ENCODE measurements at places on chromosomes 2 and 18.

GRCh38 chr2:216920143-216920876 is 60.4 kb upstream of the TNP1 start:
- no peak for DNase-seq

- no peak for DNase-seq
These were observed 195.1 kb downstream of the RDH14 start for GRCh38 chr2:18365342-18365741.

- peak; percentile 64 for DNase-seq
These were observed 67.0 kb downstream of the CHRNA1 start for GRCh38 chr2:174697255-174697654.

DNA sequence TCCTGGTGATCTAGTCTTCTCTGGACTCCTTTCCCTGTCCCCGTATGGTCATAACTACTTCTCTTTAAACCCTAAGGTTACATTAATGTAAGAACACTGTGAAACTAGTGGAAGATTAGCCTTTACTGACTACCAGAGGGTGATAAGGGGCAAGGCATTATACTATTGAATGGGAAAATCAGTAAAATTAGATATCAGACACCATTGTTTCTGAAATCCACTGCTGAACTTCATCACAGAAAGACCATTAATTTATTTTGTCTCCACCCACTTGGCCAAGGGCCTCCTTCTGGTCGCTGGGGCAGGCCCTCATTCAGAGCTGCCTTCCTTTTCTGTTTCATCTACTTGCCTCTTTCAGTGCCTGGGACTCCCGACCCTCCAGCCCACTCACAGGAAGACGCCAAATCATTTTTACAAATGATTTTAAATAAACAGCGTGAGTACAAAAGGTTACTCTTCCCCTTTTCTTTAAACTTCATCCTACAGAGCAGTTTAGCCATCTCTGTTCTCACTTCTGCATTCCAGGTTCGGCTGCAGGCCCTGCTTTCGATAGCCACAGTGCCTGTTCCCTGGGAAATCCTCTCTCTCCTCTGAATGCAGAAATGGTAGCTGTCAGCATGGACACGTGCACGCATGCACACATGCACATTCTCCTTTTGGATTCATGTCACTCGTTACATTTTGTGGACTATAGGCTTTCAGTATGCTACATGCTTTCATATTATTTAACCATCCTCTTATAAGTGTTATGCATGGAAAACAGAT is 70.3 kb upstream of the DOCK10 start:
- no peak for DNase-seq

DNA sequence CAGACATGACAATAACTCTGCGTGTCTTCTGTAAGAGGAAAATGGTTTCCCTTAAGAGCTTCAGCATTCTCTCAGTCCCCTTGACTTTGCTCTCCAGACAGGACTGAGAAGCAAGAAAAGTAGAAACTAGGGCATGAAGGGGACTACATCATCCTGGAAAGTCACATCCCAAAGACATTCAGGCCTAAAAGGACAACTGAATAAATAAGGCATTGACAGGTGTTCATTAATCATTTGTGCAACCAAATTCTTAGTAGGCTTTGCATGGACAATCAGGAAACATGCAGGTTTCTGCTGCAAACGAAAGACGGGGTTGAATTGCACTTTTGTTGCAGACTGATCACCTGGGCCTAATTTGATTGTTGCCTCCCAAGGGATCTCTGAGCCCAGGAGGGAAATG is 1.2 kb upstream of the SGPP2 start:
- DNase-seq: no peak

GRCh38 chr18:9638886-9639285 is 24.5 kb upstream of the PPP4R1 start:
- no peak for DNase-seq

- no peak for DNase-seq
These were observed 135.8 kb upstream of the FN1 start for GRCh38 chr2:215571689-215572088.

DNA sequence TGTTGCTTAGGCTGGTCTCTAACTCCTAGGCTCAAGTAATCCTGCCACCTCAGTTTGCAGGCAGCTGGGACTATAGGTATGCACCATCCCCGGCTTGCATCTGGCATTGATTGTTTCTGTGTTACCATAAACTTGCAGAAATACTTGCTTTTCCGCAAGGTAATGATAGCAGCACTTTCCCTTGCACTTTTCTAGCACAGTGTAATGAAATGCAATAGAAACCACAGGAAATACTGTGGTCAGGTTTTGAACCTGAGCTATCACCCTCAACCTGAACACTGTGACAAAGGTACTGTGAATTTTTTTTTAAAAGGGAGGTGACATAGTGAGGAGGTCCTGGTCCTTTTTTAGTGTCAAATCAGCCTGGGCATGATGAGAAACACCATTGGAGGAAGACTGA is 38.3 kb downstream of the DHRS9 start:
- DNase-seq: no peak

- no peak for DNase-seq
These were observed 9.3 kb downstream of the CHCHD5 start for GRCh38 chr2:112593736-112594135.

- DNase-seq: peak; percentile 39
These were observed 85.8 kb downstream of the PLCL1 start for GRCh38 chr2:197890168-197890567.

DNA sequence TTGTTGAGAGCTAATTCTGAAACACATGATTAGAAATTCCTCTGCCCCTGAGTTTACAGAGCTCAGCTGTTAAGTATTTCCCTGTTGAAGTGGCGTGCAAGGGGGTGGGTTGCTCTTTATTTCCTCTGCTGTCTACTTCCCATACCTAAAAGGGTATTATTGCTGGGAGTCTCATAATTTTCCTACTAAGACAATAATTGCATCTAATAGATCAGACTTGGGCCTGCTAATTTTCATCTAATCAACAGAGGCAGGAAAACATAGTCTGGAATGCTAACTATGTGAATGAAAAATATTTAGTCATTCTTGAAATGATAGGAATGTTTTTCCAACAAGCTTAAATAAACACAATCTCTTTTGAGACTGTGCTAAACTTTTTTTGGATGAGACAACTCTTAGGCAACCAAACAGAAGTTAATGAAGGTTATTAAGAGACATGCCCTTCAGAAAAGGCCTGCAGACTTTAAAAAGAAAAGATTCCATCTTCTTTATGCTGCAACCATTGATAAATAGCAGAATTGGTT is 111.4 kb downstream of the FEZ2 start:
- DNase-seq: peak; percentile 23

DNA sequence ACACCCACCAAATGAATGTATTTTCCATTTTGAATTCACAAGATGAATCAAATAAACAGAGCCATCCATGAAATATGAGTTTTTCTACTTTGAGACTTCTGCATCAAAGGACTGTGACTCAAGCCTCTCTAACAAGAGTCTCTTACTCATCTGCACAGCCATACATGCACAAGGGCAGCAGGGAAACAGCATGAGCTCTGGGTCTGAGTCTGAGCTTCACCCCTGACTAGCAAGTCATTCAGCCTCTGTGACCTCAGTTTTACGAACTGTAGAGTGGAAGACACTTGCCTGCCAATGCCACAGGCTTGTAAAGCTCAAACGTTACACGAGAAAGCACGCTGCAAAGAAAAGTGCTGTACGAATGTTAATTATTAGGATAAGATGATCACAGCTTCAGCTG is 42.9 kb downstream of the MREG start:
- no peak for DNase-seq

GRCh38 chr2:157601807-157602206 is 26.9 kb downstream of the ACVR1C start:
- DNase-seq: no peak

DNA sequence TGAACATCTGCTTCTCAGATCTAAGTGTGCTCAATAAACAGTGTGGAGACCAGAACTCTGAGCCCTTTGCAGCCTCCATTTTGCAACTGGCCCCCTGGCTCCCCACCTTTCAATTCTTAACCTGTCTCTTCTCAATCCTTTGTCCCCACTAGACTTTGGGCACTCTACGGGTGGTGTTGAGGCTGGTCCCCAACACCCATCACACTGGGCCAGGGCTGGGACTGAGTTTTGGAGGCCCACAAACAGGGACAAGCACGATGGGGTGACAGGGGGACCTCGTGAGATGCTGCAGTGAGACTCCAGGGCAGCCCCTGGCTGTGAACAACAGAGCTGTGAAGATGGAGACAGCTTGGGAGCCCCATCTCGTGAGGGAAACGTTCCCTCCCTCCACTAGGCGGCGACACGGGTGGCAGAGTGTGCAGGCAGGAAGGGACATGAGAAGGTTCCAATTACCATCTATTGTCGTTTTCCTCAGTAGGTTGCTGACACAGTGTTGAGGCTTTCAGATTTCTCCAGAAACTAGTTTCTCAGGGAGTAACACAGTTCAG is 1.2 kb downstream of the ANKMY1 start:
- peak; percentile 40 for DNase-seq

GRCh38 chr2:181131584-181131983 is 151.2 kb downstream of the UBE2E3 start:
- no peak for DNase-seq

GRCh38 chr2:146721486-146721885 is 1123.3 kb upstream of the ACVR2A start:
- no peak for DNase-seq

GRCh38 chr2:219396863-219397457 is 9.2 kb upstream of the DNPEP start:
- no peak for DNase-seq

GRCh38 chr18:48100165-48100575 is 169.7 kb upstream of the SMAD2 start:
- DNase-seq: peak; percentile 22

GRCh38 chr2:172084395-172084644 is 987 bp upstream of the DLX1 start:
- no peak for DNase-seq

DNA sequence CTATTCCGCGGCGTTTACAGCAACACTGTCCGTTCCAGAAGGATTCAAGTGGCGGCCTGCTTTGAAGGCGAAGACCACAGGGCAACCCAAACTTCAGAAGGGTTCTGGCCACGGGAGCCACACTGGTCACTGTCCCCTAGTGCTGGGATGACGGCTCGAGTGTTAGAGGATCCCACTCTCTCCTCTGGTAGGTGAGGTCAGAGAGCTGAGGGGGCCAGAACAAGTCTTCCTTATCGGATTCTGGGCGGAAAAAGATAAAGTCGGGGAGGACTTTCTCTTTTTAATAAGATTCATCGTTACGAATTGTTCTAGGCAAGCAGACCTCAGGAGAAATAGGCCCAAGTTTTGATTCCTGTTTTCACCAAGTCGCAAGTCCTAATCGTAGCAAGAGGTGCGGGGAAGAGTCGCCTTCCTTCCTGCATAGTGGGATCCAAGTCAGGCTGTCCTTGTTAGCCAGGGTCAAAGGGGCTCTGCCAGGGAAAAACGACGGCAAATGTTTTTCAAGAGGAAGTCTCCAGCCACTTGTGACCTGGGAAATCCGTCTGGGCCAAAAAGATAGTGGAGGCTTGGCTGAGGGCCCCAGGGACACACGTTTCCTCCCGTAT is 864 bp upstream of the MYL12A start:
- peak; percentile 43 for DNase-seq

DNA sequence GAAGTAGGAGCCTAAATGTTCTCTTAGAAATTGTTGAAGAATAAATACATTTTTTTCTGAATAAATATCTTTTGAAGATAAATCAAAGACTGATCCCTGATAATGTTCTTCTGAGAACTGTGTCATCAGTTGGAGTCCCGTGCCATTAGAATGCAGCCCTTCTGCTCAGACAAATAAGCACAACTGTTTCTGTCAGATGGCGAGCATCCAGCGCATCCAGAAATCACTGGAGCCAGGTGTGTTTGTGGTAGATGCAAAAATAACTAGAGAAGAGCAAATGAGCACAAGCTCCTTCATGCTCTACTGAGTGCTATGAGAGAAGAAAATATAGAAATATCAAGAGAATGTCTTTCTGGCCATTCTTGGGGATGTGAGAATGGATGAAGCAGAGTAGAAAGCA is 573.7 kb downstream of the THSD7B start:
- DNase-seq: no peak

DNA sequence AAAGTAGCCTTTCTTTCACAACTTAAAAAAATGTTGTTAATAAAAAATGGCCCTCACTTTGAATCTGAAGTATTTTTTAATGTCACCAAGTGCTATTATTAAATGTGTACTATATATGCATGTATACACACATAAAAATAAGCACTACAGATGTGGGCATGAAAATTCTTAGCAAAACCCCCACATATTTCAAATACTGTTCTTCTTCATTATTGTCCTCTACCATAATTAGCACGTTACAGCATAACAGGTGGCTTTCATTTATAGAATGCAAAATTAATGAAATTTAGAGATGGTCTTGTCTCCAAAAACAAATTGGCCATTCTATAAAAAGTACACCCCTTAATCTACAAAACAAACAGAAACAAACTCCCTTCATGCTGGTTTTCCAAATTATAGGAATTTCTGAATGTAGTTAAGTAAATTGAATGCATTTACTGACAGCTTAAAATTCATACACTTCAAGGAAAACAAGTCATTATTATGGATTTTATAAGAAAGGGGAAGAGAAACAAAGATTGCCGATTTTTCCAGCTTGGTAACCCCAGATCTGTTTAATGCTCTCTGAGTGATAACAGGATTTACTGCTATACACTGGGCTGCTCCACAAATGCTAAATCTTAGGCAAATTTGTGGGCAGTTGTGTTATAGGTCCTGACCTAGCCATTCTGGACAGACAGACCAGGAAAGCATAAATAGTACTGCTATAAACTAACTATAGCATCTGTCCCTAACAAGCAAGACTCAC is 67.2 kb downstream of the SPRED2 start:
- DNase-seq: no peak

DNA sequence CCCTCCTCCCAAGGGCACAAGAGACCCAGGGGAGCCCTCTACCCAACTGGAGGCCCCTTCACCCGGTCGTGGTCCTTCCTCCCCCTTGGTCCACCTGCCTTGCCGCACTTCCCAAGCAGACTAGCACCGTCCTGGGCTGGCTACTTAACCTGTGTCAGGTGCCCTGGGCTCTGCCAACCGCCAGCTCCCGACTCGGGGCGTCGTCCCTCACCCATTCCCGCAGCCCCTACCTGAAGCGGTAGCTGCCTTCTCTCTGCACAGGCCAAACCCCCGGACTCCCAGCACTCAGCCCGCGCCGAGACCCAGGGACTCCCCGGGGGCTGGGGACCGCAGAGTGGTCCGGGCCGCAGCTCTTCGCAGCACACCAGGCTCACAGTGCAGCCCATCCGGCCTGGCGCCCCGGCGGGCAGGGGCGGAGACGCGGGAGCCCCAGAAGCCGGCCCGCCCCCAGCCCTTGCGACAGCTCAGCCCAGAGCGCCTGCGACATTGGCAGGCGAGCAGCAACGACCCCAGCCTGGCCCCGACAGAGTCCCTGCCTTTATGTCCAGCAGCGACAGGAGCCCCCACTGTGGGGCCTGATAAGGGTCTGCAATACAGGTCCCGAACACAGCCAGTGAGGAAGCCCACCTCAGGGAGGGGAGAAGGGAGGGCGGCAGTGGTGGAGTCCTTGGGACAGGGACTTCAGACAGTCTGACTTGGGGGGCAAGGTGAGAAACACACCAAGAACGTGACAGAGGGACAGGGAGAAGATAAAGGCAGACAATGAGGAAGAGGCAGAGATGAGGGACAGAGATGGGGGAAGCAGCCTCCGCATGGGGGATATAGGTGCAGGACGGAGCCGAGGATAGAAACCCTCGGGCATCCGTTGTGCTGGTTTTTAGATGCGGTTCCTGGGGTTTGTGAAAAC is 31.0 kb upstream of the TNS1 start:
- DNase-seq: no peak

GRCh38 chr2:20976527-20976926 is 67.3 kb downstream of the APOB start:
- DNase-seq: no peak

GRCh38 chr2:145064511-145064910 is 544.6 kb upstream of the ZEB2 start:
- no peak for DNase-seq

- no peak for DNase-seq
These were observed 80.4 kb upstream of the WDR75 start for GRCh38 chr2:189360861-189361260.

Data from cardiac muscle cell (in vitro differentiated cells and primary cell).